NCI-H524 treated with DMSO at 0.1 percent for 48 hours (cell line): ENCODE measurements at places on chromosomes 11 and 22.

- no peak for DNase-seq
Measured at GRCh38 chr11:13963949-13964770, 1.6 kb downstream of the SPON1 start.

GRCh38 chr11:109939166-109939810 lies 153.9 kb upstream of the ZC3H12C start:
- DNase-seq: peak; percentile 34

DNA sequence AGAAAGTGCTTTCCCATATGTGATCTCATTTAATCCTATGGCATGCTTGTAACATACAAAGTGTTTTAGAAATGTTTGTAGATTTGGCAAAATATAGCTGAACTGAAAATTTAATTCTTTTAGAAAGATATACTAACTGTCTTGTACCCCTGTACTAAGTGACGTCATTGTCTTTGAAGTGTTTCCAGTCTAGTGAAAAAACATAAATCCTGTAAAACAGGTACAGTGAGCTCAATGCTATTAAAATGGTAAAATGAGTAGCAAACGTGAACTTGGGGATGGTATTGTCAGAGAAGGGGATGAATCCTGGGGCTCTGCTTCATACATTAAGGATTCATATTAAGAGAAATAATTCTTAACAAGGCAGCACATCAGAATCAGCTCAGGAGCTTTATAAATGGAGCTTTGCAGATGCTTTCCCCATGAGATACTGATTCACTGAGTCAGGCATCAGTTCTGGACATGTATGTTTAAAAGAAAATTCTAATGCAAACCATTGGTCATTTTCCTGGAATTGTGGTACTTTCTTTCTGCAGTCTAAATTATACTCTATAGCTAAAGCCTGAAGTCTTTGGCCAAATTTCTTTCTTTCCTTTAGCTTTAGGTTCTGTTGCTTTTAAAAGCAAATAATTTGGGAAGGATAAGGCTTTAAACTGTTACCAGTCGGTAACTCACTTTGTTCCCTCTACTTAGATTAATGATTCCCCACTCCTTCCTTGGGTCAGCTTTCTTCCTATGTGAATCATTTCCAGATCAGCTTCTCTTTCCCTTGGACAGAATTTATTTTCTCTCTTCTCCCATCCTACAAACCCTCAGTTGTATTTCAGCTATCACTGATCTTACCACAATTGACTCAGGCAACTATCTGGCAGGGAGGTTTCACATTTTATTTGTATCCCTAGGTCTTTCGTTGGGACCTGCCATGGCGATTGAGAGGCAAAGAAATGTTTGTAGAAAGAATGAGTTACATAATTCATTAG lies 57.5 kb upstream of the DDI1 start:
- no peak for DNase-seq

DNA sequence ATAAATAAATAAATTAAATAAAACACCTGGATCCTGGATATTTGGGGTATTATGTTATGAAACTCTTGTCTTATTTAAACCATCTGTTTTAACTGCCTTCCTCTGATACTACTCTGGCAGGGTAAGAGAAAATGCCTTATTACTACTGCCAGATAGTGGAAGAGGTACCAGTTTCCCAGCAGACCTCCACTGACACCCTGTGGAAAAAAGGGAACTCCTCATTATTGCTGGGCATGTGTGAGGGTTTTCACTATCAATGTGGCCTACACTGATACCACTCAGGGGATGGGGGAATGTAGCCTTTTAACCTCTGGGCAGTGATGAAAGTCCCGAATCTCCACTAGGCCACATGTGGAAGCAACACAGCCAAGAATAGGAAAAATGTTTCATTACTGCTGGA lies 121.0 kb downstream of the LUZP2 start:
- no peak for DNase-seq

- DNase-seq: no peak
Measured at GRCh38 chr11:13344818-13345217, 67.2 kb downstream of the BMAL1 start.

DNA sequence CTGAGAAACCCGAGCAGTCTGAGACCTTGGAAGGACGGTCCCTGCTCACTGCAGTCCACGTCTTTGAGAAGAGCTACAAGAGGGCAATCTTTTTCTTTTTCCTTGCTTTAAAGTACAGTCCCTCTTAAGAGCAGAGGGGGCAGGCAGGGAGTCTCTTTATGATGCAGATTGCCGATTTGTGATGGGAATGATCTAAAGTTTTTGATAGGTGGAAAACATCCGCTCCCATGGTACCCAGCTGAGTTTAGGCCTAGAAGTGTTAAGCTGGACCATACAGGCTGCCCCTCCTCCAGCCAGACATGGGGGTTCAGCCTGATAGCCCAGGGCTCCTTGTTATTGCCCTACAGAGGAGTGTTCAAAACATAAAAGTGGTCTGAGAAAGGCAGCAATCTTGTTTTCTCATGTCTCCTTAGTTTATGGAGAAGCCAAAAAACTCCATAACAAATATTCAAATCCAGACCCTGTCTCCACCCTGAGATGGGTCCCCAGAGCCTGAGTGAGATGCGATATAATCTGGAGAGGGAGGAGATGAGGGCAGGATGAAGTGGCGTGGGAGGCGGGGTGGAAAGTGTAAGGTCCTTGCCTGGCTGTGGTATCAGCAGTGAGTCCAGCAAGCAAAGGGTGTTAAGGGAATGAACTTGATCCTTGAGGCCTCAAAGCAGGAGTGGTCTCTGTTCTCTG lies 135.1 kb downstream of the FDX1 start:
- DNase-seq: no peak

DNA sequence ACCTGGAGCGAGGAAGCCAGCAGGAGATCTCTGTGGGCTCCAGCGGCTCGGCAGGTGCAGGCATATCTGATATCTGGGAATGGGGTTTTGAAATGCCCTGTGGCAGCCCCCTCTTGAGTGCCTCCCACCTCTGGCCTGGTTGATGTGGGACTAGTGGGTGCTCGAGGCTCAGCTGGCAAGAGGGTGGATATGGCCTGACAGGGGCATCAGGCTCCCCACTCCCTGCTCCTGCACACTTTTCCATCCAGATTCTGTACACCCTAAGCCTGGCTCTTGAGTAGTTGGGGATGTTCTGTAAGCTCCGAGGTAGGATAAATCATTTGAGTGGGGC lies 75.0 kb downstream of the SCN3B start:
- no peak for DNase-seq

DNA sequence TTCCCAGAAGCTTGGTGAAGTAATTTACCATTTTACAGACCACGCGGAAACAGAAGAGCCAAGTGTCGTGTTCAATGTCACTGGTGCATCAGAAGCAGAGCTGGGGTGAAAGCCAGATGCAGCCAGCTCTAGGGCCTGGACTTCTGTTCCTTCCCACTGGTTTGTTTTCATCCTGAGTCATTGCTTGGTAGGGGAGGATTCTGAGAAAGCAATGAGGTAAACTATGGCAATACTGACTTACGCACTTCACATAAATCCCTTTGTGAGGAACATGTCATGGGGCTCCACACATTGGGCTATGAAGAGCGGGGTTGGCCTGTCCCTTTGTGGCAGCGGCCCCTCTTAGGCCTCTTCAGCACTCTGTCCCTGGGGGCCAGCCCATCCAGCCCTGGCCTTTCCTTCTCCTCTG lies 52.4 kb upstream of the RBFOX2 start:
- no peak for DNase-seq

GRCh38 chr11:35318977-35319925 lies 100.1 kb downstream of the SLC1A2 start:
- peak; percentile 62 for DNase-seq

DNA sequence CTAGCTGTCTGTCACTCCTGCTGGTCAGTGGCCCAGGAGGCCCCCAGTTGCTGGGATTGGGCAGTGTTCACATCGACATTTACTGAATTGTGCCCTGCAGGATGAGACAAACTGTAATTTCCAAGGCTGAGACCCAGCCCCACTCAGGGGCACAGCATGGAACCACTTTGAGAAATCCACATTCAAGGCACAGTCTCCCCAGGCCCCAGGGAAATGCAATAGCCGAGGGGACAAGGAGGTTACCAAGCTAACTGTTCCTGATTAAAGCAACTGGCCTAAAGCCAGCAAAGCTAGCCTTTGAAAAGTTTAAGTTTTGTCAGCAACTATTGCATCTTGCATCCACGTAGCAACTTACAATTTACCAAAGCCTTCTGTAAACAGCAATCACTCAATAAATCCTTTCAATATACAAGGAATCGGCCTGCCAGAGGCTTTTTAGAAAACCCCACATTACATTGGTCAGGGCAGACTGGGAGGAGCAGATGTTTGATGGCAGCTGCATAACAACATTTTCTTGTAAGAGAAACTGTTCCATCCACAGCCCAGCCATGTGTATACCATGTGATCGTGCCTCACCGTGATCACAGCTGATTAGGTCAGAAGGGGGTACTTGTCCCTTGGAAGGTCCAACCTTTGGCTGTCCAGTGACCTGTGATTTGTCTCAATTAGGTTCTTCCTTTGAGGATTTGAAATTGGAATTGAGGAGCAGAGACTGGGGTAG lies 103.9 kb downstream of the TENM4 start:
- DNase-seq: no peak

GRCh38 chr11:120186774-120187591 lies 23.8 kb upstream of the OAF start:
- no peak for DNase-seq

DNA sequence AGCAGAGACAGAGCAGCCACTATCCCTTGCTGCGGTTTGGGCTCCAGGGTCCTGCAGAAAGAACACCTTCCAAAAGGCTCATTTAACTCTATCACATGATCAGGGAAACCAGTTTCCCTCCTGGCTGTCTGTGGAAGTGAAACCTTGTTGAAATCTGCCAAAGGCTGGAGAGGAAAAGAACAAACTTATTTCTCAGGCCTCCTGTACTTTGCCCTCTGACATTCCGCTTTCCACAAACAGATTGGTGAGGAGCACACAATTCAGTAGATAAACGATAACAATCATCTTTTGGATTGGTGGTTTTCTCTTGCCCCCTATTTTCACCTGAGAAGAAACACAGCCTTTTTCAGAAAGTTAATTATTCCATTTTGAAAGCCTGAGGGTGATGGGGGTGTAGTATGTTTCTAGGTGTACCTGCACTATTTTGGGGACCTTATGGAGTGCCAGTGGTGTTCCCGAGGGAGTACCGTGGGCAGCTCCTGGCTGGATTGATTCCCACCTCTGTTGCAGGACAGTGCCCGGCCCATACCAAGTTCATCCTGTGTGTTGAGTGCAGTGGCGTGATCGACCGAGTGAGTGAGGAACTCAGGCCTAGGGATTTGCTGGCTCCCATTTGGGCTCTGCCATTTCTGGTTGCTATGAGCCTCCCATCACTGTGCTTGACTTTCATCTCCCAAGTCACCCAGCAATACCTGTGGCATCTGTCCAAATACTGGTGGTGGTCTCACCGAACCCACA lies 102.0 kb downstream of the TBC1D22A start:
- DNase-seq: no peak

DNA sequence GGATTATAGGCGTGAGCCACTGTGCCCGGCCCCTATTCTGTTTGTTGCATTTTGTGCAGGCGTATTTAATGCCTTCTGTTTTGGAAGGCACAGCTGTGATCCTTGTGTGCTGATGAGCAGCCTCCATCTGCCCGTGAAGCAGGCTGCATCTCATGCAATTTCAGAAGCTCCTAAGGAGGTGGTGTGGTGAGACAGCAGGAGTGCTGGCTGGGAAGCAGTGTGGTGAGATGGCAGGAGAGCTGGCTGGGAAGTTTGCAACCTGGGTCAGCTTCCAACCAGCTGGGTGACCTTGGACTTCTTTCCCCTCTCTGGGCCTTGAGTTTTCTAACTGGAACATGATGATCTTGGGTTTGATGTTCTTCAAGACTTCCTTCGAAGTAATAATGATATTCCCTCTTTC lies 525.1 kb downstream of the TBC1D22A start:
- no peak for DNase-seq

DNA sequence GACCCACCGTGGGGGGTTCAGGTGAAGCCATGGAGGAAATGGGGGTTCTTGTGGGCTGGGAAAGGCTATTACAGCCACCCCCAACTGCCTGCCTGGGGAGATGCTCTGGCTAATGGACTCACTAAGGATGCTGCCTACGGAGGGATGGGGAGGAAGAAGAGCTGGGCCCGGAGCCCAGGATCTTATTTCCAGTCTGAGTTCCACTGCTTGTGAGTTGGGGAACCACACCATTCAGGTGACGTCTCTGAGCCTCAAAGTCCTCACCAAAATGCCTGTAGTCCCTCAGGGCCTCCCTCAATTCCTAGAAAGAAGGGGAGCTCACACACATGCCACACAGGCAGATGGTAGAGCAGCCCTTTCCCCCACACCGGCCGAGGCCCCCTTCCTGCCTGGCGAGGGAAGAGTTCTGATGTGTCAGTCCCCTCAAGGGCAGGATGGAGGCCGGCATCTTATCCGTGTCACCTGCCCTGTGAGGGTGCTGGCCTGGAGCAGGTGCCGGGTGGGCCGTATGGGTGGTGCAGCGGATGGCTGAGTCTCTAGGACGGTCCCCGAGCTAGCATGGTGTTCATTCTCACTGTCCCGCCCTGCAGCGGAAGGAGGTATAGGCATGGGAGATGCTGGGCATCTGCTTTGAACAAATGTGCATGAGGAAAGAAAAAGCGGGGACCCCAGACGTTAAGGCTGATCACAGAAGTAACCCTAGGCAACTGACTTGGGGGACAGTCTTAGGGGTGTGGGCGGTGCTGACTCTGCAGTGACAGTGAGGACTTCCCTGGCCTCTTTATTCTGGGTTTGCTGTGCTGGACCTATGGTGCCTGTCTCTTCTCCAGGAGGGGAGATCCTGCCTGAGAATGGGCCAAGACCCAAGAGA lies 15.7 kb downstream of the MRGPRF start:
- DNase-seq: no peak

DNA sequence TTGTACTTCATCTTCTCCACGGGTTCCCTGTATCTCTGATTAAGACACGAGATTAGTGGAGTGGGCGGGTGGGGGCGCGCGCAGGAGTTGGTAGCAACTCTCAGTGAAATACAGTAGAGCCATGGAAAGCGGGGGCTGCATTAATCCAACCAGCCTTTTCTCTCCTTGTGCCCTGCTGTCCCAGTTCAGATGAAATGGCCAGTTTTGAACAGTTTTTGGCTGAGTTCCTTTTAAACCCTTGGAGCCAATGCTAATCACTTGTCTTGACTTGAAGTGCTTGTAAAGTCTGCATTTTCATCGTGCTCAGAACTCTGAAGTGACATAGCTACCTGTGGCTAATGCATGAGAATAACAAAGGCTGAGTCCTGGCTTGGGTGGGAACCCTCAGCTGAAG lies 734 bp upstream of the TMEM123 start:
- no peak for DNase-seq

GRCh38 chr22:20624161-20624616 lies 116.8 kb downstream of the MED15 start:
- DNase-seq: no peak

GRCh38 chr22:37979782-37980181 lies 4.6 kb downstream of the SOX10 start:
- DNase-seq: no peak
